ENCODE measurements at places on chromosomes 12 and 14.

- DNase-seq = no peak
Measured at GRCh38 chr12:121798787-121799155, 5.0 kb upstream of the SETD1B start.

- no peak for DNase-seq
Measured at GRCh38 chr14:60656686-60657455, 7.6 kb upstream of the SIX1 start.

DNA sequence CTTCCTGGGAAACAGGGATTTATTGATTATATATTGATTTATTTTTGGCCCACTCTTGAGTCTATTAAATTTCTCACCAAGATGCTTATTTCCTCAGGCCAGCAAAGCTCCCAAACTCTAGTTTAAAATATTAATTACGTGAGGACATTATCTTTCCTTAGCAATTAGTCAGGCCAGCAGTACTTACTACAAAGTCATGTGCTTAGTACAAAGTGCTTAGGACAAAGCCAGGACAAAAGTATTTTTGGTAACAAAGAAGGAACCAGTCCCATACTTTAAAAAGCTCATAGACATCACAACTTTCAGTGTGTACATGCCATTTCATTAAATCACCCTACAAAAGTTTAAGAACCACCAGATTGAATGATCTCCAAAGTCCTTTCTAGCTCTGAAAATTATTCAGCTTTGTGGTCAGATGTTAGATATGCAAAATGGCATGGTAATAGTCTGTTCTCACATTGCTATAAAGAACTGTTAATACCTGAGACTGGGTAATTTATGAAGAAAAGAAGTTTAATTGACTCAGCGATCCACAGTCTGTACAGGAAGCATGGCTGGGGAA lies 94.7 kb upstream of the PWP1 start:
- no peak for DNase-seq

- DNase-seq = no peak
Measured at GRCh38 chr12:23399402-23399933, 550.0 kb downstream of the SOX5 start.

- DNase-seq = no peak
Measured at GRCh38 chr14:65032319-65032718, 45.6 kb downstream of the FNTB start.

GRCh38 chr14:80055226-80055625 lies 156.1 kb downstream of the DIO2 start:
- no peak for DNase-seq

GRCh38 chr14:102445066-102445465 lies 64.5 kb downstream of the ANKRD9 start:
- no peak for DNase-seq

GRCh38 chr12:24561882-24562770 lies 386.8 kb downstream of the BCAT1 start:
- DNase-seq = no peak

GRCh38 chr14:52067873-52068614 lies 815 bp downstream of the NID2 start:
- no peak for DNase-seq

GRCh38 chr14:64598404-64598803 lies 48.6 kb downstream of the PPP1R36 start:
- no peak for DNase-seq

- DNase-seq = no peak
Measured at GRCh38 chr14:69882915-69883314, 3.7 kb downstream of the SMOC1 start.

GRCh38 chr14:70318635-70319013 lies 40.9 kb downstream of the COX16 start:
- no peak for DNase-seq

DNA sequence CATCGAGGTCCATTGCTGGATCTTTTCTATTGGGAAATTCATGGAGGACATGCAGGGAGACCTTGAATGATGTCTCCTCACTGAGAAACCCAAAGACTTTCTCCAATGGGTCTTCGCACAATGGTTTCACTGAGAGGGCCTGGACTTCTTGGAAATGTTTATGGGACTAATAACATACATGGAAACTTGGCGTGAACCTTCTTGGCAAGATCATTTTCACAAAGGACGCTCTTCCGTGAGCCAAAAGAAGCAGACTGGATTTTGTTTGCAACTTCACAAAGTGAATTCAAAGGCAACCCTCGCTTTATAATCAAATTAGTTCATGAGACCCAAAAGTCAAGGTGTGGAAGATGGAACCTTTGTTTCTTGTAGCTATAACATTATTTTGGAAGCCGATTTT lies 154.4 kb downstream of the TMEM132C start:
- DNase-seq = no peak

DNA sequence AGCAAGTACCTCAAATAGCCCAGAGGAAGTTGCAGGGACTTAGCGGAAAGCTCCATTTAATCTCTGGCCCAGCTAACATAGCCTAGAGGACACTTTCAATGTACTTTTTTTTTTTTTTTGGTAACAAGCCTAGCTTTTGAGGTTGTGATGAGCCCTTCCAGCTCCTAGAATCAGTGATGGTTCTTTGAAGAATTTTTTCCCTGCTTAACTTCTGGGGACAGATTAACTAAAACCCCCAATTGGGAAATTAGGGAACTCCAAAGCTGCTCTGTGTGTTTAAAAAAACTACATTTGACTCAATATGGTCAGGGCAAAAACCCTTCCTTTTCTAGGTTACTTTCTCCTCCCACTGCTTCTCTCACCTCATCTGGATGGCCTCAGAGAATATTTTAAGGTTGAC lies 23.9 kb upstream of the ITGA5 start:
- DNase-seq = no peak

DNA sequence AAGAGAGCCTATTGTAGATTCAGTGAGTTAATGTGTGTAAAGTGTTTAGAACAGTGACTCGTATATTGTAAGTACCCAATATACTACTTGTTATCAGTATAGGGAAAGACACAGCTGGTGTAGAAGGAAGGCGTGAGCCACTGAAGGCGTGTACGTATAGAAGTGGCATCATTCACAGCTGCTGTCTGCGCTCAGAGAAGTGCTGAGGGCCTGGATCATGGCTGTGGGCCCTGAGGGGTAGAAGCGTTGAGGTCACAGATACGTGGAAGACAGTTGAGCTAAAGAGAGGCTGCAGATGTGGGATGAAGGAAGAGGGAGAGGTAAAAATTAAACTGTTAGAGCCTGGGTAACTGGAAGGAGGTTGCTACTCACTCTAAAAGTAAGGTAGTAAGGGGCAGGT lies 5.9 kb downstream of the C12orf75 start:
- DNase-seq = no peak

GRCh38 chr14:40656311-40656710 lies 950.4 kb upstream of the LRFN5 start:
- no peak for DNase-seq

DNA sequence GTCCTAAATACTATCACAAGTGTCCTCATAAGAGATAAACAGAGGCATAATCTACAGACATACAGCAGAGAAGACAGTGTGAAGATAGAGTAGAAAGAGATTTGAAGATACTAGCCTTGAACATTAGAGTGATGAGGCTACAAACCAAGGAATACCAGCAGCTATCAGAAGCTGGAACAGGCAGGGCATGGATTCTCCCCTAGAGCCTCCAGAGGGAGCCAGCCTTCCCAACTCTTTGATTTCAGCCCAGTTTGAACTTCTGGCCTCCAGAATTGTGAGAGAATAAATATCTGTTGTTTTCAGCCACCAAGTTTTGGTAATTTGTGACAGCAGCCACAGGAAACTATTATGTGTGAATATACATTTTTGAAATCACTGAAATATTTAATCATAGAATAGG lies 47.2 kb downstream of the CCDC91 start:
- no peak for DNase-seq

DNA sequence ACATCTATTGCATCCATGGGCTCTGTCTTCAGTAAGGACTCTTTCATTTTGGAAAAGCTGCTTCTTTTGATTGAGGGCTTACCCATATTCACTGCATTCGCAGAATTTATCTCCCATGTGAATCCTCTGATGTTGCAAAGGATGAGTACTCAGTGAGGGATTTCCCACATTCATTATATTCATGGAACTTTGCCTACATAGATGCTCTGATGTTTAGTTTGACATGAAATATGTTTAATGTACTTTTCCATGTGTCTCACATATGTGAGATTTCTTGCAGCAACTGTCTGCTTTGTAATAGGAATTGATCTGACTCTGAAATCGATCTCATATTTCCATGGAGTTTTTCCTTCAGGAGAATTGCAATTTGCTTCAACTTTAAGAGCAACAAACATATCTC lies 1699.6 kb upstream of the FLRT2 start:
- DNase-seq = no peak

DNA sequence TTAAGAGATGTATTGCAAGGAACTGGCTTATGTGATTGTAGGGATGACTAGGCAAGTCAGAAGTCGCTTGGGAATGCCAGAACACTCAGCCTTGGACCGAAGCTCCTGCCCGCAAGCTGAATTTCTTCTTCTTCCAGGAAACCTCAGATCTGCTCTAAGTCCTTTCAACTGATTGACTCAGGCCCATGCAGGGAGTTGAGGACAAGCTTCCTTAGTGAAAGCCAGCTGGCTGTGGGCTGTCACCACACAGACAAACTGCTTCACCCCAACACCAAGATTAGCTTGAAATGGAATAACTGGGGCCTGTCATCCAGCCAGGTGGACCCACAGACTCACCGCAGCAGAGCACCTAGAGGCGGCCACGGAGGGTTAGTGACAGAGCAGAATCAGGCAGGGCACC lies 24.7 kb downstream of the BDKRB2 start:
- DNase-seq = no peak

- no peak for DNase-seq
Measured at GRCh38 chr12:85784096-85784720, 52.0 kb downstream of the RASSF9 start.

GRCh38 chr12:84201976-84202375 lies 710.6 kb downstream of the SLC6A15 start:
- no peak for DNase-seq

- DNase-seq = no peak
Measured at GRCh38 chr14:61064210-61064609, 83.2 kb downstream of the SLC38A6 start.

- no peak for DNase-seq
Measured at GRCh38 chr12:118625050-118625675, 248.8 kb downstream of the SUDS3 start.

DNA sequence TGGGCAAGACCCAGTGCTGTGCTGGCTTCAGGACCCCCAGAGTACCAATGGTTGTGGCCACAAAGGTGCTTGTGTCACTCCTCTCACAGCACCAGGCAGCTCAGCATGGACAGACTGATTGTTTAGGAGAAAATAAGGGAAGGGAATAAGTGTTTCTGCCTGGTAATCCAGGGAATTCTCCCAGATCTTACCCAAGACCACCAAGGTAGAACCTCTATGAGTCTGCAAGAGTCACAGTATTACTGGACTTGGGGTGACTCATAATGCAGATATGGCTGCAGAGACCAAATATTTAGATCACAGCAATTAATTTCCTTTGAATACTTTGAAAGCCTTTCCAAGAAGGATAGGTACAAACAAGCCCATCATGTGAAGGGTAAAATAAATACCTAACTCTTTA lies 1178.3 kb upstream of the FLRT2 start:
- no peak for DNase-seq

GRCh38 chr12:131177599-131177998 lies 223.9 kb downstream of the ADGRD1 start:
- no peak for DNase-seq

DNA sequence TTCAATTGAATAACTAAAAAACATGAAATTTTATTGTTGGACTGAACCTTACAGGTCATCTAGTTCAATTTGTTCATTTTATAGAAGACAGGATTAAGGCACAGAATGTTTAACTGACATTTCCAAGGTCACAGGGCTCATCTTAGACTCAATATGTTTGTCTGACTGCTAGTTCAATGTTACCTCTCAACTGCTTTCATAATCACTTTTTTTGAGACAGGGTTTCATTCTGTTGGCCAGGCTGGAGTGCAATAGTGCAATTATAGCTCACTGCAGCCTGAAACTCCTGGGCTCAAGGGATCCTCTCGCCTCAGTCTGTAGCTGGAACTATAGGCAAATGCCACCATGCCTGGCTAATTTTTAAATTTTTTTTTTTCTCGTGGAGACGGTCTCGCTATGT lies 24.4 kb upstream of the ITGA5 start:
- DNase-seq = no peak

DNA sequence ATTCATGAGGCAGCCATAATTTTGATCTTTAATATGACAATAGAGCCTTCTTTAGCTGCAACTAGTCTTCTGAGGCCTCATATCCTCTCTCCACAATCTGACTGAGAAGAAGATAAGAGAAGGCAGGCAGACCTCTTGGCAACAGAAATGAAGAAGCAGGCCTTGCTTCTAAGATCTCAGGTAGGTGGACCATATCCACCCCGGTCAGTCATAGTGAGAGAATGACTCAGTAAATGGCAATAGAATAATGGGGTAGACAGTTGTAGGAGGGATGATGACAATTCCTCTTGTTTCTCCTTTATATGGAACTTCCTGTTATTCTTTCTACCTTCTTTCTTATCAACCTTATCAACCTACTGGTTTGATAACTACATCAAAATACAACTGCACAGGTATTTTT lies 246.7 kb upstream of the G2E3 start:
- no peak for DNase-seq

- no peak for DNase-seq
Measured at GRCh38 chr12:89448526-89448925, 76.1 kb downstream of the GALNT4 start.

DNA sequence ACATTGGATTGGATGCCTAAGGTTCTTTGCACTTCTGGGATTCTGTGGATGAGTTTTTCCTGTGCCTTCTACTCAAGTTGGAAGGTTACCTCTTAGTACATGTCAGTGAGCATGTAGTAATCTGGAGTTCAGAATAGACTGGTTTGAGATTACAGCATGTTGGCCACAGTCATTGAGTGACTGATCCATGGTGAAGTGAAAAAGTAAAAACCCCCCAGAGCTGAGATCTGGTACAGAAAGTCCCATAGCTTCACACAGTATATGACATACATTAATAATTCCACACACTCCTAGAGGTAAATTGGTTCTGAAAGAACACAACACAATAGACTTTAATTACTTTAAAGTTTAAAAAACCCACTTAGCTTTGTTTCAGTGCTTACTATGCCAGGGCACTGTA lies 11.9 kb upstream of the CCND2 start:
- no peak for DNase-seq

DNA sequence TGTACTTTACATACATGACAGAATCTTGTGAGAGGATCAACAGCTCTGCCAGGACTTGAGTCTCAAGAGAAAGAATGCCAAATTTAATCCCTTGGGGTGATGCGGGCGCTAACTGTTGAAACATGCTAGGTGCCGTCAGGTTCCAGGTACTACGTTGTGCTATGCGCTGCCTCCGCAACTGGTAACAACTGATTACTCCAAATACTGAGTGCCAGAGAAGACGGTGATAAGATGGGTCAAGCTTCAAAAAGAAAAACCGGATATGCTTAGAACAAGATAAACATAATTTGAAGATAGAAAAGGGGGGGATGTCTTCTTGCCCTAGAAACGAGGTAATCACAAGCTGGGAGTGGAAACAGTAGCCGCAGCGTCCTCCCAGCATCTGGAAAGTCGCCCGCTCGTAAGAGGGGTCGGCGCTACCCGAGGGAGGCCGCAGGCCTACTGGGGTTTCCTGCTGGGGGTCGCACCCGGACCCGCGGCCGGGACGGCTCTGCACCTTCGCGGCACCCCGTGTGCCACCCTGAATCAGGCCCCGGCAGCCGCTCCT lies 678 bp downstream of the ZBTB25 start:
- DNase-seq = no peak

Measured in Panc1 (cell line).